ENCODE measurements at places on chromosomes 2 and 18. TPM values are rescaled to one million over a fixed set of nuclear protein-coding genes. Genes with fewer than 3 reads are reported as not detected.

RAB6D gene
- not detected for total RNA-seq

TUBB8B gene
- not detected for total RNA-seq

MEP1B gene
- total RNA-seq, result 0.11 TPM

CTNNA2 gene
- total RNA-seq, result not detected

Data from T-helper 2 cell treated with Interferon-gamma antibody and Interleukin-4, amounts not matched to agents 100 ng/mL and 5 ng/mL, for 36 hours (primary cell).